ENCODE measurements at places on chromosomes 2 and 18.

GRCh38 chr18:13868501-13869271 lies 44.7 kb downstream of the MC5R start:
- no peak for DNase-seq

DNA sequence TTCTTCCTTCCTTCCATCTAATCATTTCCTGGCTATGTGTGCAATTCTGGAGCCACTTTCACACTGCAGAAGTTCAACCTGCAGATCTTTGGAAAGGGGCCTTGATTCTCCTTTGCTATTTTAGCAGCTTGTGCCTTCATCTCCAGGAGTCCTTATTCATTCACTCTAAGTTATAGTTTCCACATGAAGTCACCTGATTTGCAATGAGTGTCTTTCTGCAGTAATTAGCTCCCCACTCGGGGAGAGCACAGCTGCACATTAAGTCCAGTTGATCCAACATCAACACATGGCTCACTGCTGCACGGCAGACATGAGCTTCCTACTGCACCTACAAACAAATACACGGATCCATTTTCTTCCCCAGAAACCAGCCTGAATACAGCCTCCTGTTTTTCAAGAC lies 323.1 kb upstream of the TNP1 start:
- no peak for DNase-seq

GRCh38 chr18:56294484-56295183 lies 343.8 kb downstream of the TXNL1 start:
- no peak for DNase-seq

GRCh38 chr18:43751835-43752234 lies 474.5 kb upstream of the SYT4 start:
- no peak for DNase-seq

- peak; percentile 46 for DNase-seq
Measured at GRCh38 chr2:134027980-134028379, 225.9 kb upstream of the MGAT5 start.

- DNase-seq, result no peak
Measured at GRCh38 chr18:7727361-7728076, 160.4 kb downstream of the PTPRM start.

DNA sequence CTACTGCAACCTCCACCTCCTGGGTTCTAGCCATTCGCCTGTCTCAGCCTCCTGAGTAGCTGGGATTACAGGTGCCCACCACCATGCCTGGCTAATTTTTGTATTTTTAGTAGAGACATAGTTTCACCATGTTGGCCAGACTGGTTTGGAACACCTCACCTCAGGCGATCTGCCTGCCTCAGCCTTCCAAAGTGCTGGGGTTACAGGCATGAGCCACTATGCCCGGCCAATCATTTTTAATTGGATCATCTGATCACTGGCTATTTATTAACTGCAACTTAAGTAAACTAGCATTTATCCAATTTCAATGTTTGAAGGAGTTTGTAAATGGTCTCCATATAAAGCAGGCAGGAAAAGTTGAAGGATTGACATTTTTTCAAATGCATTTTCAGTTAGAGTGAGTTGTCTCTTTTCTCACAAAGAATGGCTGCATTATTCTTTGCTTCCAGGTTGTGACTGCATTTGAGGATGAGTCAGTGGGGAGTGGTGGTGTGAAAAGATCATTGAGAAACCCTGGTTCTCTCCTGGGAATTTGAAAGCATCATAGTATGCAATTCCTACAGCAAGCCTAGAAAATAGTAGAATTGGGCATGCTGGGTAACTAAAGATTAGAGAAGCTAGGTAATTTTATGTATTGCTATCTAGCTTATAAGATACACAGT lies 431.1 kb upstream of the ZEB2 start:
- DNase-seq, result no peak

- DNase-seq, result no peak
Measured at GRCh38 chr2:208570066-208570465, 163.5 kb downstream of the PTH2R start.

DNA sequence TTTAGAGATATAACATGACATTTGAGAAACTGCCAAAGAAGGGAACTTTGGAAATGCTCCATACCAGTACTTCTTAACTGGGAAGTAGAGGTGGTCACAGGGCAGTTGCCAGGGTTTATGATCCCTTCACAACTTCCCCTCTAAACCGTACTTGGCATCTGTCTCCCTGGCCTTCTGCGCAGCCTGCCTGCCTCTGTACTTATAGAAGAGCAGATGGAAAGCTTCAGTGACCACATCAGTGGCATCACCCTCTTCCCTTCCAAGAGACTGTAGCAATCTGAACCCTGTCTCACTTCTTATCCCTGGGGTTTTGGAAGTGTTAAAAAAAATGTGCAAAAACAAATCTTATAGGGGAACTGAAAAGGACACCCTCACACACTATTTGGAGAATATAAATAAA lies 64.1 kb downstream of the EIF2AK3 start:
- DNase-seq, result no peak

- no peak for DNase-seq
Measured at GRCh38 chr2:205752296-205752820, 70.1 kb downstream of the NRP2 start.

DNA sequence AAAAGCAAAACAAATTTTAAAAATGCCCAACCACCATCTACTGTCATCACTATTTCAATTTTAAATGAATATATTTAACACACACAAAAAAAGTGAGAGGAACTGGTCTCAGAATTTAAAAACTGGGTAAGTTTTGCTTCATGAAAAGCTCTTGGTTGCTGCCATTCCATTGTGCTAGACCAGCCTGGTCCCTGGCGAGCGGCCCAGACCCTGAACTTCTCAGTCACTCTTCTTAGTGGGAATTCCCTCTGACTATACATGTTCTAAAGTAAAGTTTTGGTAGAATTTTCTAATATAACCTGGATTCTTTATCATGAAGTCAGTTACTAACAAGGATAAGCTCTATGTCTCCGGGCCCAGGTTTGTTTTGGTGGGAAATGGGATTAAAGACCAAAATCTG lies 34.8 kb upstream of the TMEM177 start:
- no peak for DNase-seq

DNA sequence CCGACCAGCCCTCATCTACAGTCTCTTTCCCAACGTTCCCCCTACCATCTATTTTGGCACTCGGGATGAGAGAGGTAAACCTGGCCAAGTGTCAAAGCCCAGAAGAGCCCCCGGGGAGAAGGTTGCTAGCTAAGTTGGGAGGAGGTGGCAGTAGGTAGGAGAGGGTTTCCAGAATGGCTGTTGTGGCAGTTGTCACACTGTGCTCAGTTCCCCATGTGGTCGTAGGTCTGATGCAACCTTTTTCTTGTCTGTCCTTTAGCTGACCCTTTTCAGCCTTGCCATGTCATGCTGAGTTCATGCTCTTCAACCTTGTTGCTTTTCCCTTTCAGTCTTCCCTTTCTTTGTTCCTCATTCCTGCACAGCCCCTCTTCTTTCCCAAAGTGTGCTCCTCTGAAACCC lies 34.5 kb downstream of the TTLL4 start:
- no peak for DNase-seq

GRCh38 chr2:51981783-51982182 lies 949.9 kb upstream of the NRXN1 start:
- DNase-seq, result no peak

DNA sequence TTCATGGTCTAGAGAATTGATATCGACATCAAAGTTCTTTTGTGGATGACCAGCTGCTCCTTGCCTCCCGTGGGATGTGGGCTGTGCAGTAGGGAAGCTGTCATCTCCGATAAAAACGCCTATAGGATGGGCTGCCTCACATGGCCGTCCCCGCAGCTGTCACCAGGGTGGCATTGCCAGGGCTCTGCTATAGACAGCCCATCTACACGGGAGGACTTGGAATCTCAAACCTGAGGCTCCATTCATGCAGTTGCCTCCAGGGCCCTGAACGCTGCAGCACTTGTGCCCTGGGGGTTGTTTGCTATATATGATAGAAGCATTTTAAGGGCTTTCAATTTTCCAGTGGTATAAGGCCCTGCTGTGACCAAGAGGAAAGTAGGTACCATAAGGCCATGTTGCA lies 183.1 kb downstream of the MYCN start:
- DNase-seq, result no peak

DNA sequence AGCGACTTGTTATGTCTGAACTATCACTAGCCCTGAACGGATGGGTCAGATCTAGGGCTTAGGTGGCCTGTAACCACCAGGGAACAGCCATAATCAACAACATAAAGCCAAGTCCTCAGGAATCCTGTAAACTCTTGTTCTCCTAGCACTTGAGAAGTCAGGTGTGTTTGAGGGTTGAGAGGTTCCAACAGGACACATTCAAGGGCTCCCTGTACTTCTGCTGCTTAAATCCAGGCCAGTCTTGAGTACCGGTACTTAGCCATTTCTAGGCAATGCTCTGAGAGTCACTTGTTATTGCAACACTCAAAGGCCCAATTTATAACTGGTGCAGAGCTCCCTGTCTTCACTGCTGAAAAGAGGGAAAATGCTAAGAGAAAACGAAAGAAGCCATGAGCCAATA lies 21.6 kb upstream of the SLC40A1 start:
- DNase-seq, result no peak

GRCh38 chr2:30321466-30321865 lies 90.1 kb downstream of the LBH start:
- no peak for DNase-seq

GRCh38 chr2:58221909-58222308 lies 19.2 kb downstream of the FANCL start:
- DNase-seq, result no peak

GRCh38 chr2:129922571-129923264 lies 56.7 kb upstream of the RAB6C start:
- DNase-seq, result no peak

DNA sequence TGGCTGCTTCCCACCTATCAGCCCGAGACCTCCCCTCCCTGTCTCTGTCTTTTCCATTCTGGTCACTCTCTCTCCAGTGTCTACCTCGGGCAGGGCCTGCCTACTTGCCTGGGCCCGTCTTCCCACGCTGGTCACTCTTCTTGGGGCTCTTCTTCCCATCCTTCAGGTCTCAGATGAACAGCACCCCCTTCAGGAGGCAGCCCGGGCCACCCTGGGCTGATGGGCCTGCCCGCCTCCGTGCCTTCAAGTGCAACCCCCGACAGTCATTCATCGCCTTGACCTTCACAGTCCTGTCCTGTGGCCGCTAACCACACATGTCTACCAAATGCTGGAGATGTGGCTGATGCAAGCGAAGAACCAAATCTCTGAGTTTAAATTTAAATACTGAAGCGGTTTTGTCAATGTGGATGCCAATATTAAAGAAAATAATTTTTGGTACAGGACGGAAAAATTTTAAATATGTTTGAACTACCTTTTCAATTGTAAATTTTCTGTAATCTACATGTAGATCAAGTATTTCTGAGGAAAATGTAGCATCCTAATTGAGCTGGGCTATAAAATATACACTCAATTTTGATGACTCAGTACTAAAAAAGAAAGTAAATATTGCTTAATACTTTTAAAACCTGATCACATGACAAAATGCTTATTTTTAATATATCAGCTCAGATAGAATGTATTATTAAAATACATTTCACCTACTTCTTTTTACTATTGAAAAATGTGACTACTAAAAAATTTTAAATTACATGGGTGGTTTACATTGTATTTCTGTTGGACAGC lies 96.4 kb downstream of the LAMA1 start:
- DNase-seq, result no peak

DNA sequence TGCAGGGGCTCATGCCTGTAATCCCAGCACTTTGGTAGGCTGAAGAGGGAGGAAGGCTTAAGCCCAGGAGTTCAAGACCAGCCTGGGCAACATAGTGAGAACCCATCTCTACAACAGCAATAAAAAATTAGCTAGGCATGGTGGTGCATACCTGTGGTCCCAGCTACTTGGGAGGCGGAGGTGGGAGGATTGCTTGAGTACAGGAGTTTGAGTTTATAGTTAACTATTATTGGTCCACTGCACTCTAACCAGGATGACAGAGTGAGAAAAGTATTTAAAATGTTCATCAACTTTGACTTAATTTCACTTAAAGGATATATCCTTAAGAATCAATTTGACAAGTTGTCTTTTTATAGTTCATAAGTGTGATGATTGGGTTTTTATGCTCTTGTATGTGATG lies 14.3 kb upstream of the GPD2 start:
- no peak for DNase-seq

GRCh38 chr2:58714238-58714637 lies 473.1 kb upstream of the FANCL start:
- DNase-seq, result no peak

DNA sequence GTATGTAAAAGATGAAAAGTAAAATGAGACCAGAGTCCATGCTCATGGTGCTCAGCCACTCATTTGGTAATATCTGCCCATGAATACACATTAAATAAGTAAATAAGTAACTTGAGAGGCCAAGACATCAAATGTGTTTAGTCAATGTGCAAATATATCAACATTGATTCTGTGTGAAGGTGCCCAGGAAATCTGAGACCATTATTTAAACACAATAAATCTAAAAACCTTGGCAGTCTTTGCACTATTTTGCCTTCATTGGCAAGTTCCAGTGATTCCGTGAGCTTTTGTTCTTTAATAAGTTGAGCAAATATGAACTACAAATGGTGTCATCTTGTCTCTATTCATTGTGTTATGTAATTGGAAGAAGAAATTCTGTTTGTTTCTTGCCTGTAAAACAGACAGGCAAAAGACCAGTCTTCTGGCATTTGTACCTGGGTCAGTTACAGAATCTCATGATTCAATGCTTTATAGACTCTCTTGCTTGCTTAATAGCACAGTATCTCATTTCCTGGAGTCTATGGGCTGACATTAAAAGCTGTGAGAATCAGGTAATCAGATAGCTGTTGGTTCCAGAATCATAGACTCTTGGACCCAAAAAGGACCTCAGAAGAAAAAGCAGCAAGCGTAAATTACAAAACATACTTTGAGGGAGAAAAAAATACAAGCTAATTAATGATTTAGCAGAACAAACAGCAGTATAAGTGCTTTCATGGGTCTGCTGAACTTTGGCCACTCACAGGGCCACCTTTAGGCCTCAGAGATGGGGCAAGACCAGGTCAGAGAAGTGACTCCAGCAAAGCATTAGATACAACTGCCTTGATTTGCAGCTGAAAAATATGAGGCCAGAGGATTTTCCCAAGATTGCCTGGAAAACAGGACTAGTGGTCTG lies 20.0 kb upstream of the SERPINB3 start:
- no peak for DNase-seq

DNA sequence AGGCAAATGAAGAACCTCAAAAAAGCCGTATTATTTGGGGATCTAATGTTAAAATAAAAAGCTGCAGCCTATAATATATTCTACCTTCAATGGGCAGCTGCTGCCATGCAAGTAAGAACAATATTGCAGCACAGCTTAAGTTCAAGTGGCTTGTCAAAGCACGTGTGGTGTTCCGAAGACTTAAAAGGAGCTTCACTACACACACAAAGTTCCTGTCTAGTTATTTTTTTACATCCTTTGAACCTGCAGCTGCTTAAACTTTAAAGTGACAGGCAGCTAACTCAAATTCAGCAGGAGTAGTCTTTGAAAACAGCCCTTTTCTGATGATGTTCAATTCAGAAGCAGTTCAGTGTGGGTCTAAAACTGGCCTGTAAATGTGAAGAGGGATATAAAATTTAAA lies 85.8 kb upstream of the XIRP2 start:
- no peak for DNase-seq

- peak; percentile 36 for DNase-seq
Measured at GRCh38 chr18:79544386-79544963, 135.1 kb upstream of the CTDP1 start.

GRCh38 chr18:55763805-55764204 lies 175.8 kb upstream of the TCF4 start:
- no peak for DNase-seq
